ENCODE measurements at places on chromosomes 3 and 15.

GRCh38 chr3:61683549-61684236 is 122.3 kb downstream of the PTPRG start:
- no peak for DNase-seq

- DNase-seq = no peak
Observed at GRCh38 chr3:108985844-108986243, 32.2 kb upstream of the GUCA1C start.

GRCh38 chr3:59788133-59788532 is 738.3 kb upstream of the CFAP20DC start:
- DNase-seq = no peak

DNA sequence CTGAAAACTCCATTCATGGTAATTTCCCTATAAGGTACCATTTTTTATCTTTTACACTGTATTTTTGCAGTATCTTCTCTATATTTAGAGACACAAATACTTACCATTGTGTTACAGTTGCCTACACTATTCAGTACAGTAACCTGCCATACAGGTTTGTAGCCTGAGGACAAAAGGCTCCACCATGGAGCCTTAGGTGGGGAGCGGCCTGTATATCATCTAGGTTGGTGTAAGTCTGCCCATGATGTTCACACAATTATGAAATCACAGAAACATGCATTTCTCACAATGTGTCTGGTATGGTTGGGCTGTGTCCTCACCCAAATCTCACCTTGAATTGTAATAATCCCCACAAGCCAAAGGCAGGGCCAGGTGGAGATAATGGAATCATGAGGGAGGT is 43.9 kb upstream of the LYSMD4 start:
- DNase-seq = no peak

DNA sequence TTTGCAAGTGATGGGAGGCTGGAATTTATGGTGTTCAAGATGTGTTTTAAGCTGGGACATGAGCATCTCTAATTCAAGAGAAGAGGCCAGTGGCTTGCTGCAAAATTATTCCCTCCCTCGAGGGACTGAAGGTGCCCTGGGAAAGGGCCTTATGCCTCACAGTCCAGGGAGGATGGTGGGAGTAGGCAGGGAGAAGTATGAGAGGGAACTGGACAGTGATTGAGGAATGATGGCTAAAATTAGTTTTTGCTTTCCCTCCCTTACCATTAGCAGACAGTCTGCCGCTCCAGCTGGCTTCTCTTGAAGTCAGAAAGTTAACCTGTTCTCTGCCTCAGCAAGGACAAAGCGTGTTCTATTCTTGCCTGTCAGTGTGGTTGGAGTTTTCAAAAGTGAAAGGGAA is 139.8 kb upstream of the SEMA6D start:
- no peak for DNase-seq

DNA sequence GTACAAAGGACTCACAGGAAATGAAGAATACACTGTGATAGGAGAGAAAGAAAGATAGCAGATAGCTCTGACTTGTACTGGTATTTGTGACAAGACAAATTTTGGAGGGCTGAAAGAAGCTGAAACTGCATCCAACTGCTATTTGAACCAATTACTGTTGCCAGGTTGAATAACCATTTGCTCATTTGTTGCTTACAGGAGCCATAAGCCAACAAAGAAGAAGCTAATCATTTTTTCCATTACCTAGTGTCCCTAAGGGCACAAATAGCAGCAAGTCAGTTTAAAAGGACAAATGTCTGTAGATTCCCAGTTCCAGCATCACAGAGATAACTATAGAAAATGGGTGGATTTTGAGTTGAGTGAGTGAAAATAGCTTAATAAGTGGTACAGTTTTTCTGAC is 376.9 kb upstream of the ARPP21 start:
- DNase-seq = no peak

GRCh38 chr3:53181024-53181371 is 20.0 kb downstream of the PRKCD start:
- no peak for DNase-seq

DNA sequence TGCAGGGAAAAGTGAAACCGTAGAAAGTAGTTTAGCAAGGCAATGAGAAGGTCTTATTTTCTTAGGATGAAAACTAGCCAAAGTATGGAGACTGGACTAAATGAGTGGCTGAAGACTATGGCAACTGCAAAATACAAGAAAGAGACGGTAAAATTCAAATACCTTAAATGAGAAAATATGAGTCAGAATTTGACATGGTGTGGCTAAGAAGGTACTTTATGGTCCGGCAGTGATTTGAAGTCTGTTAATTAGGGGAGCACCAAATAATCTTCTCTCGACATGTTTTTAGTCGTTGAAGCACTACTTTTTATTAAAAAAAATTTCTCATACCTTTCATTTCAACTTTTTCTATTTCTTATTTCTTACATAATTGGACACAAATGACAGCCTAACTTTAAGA is 12.8 kb upstream of the CMC1 start:
- DNase-seq = no peak

DNA sequence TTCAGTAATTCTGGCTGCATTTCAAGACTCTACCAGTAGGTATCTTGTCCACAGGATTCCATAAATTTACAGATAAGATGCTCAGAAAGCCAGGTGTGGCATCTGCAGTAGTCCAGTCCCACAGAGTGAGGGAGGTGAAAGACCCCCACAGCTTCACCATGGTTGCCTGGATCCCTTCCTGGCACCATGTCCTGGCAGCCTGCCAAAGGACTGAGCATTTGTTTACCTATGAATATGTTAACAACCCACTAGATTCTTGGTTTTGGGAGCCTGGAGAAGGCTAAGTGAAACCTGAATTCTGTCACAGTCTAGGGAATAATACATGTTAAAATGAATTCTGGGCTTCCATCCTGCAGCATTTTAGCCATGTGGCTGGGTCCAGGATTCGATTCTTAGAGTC is 14.9 kb downstream of the CHST2 start:
- no peak for DNase-seq

DNA sequence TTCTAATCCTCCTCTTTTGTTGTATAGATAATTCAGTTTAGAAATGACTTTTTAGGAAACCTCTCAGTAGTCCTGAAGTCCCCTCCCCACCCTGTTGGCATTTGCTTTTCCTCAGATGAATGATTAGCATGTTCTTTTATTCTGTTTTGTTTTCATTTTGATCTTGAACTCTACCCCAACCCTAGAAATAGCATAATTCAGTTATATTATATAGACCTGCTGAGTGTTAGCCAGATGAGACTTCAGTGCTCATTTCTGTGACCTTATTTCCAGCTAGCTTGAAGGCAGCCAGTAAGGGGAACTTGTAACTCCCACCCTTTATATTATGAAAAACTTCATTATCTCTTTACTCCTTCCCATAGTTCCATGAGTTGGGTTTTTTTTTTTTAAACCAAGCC is 41.2 kb downstream of the SNRK start:
- no peak for DNase-seq
